Activated T-cell treated with anti-CD3 and anti-CD28 coated beads, Interleukin-2, amount 50 U/mL, for 1 hour (primary cell): ENCODE measurements at places on chromosomes 16 and 17.

DNA sequence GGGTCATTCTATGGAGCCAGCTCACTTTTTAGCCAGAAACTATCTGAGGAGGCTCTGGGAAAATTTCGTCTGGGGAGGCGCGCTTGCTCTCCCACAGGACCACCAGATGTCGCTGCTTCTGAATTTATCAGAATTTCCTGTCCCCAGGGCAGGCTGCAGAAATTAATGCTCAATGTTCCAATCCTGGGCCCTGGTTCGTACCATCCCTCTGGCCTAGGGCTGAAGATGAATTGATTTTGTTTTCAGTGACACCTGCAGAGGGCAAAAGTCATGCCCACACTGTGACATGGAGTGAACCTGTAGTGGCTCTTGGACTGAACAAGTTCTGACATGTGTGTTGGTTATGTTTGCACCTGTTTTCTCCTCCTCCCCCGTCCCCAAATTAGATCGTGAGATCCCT lies 482.6 kb downstream of the NPIPA7 start:
- DNase-seq = peak; percentile 59

- DNase-seq = no peak
Measured at GRCh38 chr16:27730661-27731210, 180.8 kb downstream of the KATNIP start.

DNA sequence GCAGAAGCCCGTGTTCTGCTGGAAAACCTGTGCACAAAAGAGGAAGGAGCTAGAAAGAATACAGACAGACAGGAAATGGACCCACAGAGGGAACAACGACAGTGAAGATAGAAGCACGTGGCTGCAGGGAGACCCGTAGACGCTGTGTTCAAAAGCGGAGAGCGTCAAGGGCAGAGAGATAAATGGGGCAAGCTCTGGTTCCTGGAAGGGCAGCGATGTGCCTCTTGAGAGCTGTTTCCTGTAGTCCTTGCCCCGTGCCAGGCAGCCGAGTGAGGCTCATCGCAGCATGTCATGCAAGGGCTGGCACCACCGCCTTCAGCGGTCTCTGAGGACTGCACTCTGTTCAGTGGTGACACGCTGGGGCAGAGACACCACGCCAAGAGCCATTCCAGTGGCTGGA lies 43.6 kb upstream of the CACNG5 start:
- no peak for DNase-seq

DNA sequence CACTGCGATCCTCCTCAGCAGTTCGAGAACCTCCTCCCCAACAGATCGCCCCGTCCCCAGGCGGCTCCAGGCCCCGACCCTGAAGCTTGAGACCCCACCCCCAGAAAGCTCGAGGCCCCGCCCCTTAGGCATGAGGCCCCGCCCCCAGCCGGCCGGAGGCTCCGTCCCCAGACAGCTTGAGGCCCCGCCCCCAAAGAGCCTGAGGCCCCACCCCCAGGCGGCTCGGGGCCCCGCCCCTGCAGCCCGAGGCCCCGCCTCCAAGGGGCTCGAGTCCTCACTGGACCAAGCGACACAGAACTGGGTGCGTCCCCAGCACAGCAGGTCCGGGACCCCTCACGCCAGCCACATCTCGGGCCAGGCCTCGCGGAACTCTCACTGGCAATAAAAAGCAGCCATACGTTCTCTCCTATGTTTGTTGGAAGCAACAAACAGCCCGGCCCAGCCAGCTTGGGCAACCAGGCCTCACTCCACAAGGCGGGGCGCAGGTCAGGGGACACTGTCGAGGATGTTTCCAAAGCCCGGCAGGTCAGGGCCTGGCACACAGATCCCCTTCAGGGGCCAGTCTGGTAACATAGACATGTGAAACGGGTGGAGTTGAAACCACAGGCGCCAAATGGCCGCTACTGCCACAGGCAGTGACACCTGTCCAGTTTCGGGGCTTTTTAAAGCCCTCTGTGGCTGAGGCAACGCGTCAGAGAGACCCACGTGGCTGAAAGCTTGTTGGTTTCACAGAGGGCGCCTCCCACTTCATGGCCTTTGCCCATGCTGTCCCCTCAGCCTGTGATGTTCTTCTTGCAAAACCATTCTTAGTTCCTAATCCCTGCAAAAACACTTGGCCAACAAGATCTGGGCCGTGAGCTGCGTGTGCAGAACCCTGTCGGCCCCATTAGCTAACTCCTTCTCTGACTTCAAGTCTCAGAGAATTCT lies 224.2 kb downstream of the PARN start:
- peak; percentile 21 for DNase-seq

DNA sequence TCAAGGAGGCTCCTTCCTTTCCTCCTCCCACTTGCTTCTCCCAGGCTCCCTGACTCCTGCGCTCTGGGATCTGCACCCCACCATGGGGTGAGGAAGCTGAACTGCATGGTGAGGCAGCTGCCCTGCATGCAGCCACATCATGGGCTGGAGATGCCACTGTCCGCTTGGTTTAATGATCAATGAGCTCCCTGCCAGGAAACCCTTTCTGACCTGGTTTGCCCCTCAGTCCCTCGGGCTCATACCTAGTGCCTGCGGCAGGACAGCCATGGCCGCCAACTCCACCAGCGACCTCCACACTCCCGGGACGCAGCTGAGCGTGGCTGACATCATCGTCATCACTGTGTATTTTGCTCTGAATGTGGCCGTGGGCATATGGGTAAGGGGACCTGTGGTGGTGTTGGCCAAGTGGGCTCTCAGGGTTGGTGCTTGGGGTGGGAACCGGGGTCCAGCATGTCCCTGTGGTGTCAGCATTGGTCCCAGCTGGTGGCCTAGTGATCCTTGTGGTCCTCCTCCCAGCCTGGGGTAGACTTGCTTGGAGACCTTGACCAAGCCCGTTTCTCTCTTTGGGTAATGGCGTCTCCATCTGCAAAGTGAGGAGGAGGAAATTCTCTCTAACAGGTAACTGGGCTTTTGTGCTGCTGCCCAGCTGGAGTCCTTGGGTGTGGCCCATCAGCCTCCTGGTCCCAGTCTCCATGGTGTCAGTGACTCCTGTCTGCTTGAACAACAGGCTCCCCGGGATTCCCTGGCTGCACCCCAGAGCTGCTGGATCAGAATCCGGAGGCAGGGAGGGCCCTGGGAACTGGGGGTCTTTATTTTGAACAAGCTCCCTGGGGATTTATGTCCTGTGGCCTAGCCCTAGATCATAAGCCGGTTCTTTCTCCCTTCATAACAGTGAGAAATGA lies at the start of gene SLC5A10:
TSS of gene SLC5A10 (plus strand) at position 225 of the 902 bp plus-strand sequence. CDS start at position 266, 41 bp downstream.
- DNase-seq = no peak

DNA sequence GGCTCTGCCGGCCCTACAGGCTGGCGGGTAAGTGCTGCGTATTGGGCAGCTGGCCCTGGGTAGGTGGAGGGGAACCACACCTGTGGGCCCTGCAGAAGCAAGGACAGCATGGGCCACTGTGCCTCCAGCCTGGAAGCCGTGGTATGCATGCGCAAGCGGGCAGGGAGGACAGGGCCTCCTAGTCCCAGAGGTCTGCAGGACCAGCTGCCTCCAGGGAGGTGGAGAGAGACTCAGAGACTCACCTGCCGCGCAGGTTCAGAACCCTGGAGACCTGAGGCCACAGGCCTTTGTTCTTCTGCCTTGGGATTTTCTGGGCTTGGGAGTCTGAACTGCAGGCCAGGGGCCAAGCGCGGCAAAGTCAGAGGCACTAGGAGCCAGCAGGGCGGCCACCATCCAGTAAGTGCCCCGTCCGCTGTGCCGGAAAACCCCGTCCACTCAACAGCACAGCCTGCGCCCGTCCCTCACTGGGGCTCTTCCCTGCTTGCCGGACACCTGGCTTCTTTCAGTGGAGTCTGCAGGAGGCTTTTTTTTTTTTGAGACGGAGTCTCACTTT lies 8.8 kb upstream of the RAB40C start:
- no peak for DNase-seq

- DNase-seq = no peak
Measured at GRCh38 chr17:8504460-8505207, 69.0 kb downstream of the NDEL1 start.

DNA sequence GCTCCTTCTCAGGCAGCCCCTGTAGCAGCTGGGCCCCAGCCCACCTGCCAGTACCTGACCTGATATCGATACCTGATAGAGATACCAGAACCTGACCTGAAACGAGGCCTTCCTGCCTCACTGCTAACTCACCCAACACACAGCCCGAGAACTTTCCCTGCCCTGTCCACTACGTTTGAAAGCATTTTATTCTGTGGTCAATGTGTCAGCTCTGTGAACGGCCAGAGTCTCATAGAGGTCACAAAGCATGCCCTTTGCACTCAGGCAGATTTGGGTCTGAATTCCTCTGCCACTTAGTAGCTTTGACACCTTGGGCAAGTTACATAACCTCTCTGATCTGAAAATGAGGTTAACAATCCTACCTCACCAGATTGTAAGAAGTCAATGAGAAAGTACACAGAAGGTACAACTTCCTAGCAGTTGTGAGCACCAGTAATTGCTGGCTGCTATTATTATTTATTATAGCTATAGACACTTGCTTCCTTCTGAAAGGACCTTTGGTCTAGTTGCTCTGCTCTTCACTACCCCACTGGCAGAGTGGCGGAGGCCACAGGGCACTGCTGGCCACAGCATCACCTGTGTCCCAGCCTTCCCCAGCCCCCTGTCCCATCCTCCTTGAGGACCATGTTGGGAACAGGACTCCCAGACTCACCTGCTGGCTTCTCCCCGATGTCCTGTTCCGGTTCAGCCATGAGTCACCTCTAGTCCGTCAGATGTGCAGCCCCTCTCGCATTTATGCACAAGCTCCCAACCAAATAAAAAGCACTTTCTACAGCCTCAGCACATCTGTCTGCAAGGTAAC lies 895 bp downstream of the ANKRD40CL start:
- no peak for DNase-seq

- DNase-seq = no peak
Measured at GRCh38 chr16:11079652-11080187, 135.4 kb downstream of the CLEC16A start.

GRCh38 chr16:29963021-29963743 lies 1.3 kb downstream of the TMEM219 start:
- no peak for DNase-seq

DNA sequence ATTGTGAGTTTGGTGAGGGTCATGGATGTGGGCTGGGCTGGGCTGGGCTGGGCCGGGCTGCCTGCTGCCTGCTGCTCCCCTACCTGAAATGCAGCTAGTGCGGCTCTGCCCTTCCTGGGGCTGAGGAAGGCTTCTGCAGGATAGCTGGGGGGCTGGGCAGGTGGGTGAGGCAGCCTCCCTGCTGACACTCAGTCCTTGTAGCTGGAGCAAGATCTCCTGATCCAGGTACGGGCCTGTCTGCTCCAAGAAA lies 4.7 kb downstream of the RPL13 start:
- DNase-seq = no peak
